ENCODE measurements at places on chromosomes 11 and 22.

DNA sequence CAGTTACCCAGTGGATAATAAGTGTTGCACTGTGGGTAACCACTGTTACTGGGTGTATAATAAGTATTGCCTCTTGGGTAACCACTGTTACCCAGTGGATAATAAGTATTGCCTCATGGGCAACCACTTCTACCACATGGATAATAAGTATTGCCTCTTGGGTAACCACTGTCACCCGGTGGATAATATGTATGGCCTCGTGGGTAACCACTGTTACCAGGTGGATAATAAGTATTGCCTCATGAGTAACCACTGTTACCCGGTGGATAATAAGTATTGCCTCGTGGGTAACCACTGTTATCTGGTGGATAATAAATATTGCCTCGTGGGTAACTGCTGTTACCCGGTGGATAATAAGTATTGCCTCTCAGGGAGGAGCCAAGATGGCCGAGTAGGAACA is 29.7 kb upstream of the NXPE4 start:
- no peak for DNase-seq

GRCh38 chr22:37176464-37177061 is 11.5 kb downstream of the C1QTNF6 start:
- DNase-seq, result no peak

DNA sequence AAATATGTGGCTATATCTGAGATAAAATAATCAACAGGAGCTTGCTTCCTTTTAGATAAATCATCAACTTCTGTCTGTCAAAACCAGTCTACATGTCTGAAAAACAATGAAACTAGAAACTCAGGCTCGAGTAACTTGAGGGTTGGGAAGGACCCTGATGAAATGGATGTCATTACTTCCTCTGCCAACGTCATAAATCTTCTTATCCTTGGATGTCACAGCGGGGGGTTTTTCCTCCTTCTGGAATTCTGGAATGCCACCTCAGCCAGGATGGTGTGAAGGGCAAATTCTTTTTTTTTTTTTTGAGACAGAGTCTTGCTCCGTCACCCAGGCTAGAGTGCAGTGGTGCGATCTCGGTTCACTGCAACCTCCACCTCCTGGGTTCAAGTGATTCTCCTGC is 13.4 kb downstream of the LGR4 start:
- DNase-seq, result no peak

- no peak for DNase-seq
These were observed 16.0 kb downstream of the MRE11 start for GRCh38 chr11:94477624-94478023.

DNA sequence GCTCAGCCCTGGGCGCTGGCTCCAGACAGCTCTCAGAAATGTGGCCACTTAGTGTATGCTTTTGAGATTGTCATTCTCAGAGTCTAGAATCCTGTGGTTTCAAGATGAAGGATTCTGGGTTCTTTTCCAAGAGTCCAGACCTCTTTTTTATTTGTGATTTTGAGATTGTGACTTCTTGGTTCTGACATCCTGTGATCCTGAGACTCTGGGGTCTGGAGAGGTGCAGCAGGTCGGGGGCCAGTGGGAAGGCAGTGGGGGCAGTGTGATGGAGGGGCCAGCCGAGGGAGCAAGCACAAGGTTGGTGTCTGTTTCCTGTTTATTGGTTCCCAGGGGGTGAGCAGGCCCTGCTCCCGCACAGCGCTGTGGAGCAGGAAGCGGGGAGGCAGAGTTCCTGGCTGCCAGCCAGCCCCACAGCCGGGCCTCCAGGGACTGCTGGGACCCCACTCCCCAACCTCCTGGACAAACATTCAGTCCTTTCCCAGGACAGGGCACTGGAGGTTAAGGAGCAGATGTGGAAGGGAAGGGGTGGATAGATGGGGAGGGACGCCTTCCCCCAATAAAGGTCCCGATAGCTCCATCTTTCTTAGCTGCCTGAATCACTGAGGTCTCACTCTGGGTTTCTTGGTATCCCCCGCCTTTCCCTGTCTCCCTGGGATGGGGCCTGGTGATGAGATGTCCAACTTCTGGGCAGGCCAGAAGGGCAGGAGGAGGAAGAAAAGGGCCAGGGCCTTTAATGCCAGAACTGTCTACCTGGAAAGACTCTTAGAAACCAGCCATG is 13.7 kb downstream of the ARHGEF17 start:
- no peak for DNase-seq

DNA sequence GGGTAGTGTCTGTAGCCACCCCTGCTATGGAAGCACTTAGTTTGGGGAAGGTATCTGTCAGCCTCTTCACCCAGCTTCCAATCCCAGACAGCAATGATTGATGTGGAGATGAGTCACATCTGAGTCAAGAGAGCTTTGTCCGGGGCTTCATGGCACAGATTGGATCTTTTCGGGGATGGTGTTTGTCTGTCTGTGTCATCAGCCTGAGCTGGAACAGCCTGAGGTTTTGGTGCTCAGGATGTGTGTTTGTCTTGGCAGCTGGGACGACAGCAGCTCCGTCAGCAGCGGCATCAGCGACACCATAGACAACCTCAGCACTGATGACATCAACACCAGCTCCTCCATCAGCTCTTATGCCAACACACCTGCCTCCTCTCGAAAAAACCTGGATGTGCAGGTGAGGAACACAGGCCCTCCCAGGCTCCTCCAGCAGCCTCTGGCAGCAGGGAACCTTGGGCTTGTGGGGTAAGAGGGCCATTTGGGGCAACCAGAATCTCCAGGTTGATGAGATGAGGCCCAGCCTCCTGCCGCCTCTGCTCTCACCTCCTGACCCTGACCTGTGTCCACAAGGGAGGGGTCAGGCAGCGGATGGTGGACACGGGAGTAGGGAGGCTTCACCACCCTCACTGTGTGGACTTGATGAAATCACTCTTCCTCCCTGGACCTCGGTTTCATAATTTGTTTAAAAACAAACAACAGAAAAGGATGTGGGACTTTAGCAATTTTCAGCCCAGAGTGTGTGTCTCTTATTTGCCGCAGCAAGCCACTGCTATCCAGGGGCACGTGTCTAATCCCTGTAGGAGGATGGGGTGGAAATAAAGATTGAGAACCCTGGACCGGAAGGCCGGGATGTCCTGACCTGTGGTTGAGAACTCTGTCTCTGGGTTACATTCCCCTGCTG is 124.3 kb downstream of the DBX1 start:
- DNase-seq, result peak; percentile 84

- no peak for DNase-seq
These were observed 9.6 kb downstream of the KRTAP5-5 start for GRCh38 chr11:1639102-1639620.

GRCh38 chr11:60310407-60310998 is 16.6 kb upstream of the MS4A6E start:
- no peak for DNase-seq

- no peak for DNase-seq
These were observed 66.0 kb upstream of the TENM4 start for GRCh38 chr11:79506734-79507344.

DNA sequence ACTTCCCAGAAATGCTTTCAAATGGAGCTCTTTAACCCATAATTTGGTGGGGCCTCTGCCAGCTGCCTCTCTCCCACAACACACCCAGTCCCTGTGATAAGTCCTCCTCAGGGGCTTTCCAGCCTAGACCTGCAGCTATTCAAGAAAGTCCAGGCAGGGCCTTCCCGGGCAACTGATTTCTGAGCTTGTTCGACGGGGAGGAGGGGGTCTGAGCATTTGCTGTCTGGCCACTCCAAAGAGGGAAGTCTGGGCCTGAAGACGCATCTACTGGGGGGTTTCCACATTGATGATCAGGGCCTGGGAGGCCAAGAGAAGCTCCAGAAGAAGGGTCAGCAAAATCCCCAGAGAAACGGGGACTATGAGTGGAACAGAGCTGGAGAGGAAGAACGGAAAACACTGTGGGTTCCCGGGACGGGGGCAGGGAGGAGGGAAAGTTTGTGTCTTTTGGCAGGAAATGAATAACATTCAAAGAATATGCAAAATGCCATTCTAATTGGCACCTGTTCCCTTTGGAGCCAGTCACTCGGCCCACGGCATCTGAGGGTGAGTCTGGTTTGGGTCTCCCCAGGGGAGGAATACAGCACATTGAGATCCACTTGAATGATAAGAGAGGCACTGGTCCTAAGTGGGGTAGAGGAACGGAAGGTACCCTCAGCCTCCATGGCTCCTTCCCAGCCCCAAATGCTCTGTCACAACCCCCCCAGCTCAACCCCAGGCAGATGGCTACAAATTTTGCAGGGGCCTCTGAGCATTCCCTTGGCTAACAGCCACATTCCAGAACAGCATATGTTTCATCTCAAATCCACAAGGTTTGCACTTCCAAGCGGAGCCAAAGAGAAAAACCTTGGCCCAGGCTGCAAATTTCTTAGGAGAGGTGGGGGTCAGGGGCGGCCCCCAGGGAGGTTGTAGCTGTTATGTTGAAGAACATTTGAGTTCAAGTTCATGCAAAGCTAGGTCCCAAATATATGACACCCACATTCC is 72.0 kb downstream of the RPUSD4 start:
- DNase-seq, result peak; percentile 69

- DNase-seq, result no peak
These were observed 1334.4 kb downstream of the LRRC4C start for GRCh38 chr11:40125054-40125453.

- no peak for DNase-seq
These were observed 12.6 kb downstream of the LRRC75B start for GRCh38 chr22:24580276-24580675.

GRCh38 chr11:116272181-116272789 is 500.5 kb downstream of the BUD13 start:
- no peak for DNase-seq

DNA sequence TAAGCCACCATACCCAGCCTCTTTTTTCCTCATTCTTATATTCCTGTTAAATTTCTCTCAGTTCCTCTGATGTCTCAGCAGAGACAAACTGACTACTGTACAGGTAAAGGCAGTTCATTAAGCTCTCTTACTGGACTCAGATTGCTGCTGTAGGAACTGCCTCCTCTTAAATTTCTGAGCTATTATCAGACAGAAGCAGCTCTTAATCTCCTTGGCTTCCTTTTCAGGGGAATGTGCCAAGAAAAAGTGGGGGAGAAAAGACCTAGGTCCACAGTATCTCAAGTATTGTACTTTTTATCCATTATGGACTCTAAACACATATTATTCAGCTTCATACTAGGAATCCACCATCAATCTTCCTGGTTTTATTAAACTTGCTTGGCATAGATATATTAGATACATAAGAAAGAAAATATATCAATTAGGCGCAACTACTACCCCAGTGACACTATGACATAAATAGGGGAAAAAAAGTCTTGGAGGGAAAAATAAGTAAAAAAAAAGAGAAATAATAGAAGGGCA is 26.1 kb downstream of the MRTFA start:
- DNase-seq, result no peak

DNA sequence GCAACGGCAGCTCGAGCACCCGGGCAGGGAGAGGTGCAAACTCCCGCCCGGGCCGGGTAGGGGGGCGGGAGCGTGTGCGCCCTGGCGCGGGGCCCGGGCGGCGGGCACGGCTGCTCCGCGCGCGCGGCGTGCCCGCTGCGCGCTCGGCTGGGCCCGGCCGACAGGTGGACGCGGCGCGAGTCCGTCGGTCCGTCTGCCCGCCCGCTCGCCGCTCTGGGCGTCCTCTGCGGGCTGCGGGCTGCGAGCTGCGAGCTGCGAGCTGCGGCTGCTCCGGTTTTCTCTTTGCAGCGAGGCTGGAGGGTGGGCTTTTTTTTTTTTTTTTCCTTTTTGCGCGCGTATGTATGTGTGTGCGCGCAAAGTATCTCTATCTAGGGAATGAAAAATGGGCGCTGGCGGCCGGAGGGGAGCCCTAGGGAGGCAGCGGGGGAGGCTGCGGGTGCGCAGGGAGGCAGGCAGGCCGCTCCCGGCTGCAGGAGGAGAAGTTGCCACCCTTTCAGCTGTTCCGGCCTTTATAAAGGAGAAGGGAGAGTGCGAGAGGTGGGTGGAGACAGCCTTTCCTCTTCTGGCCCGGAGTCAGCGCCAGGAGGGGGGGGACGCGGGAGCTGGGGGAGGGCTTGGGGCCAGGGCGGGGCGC is at the start of gene PDGFB:
Gene PDGFB (minus strand): TSS at position 487 of the 634 bp plus-strand sequence. CDS start 1,019 bp downstream, outside the sequence.
- DNase-seq, result no peak

GRCh38 chr22:47299211-47299862 is 536.9 kb downstream of the TBC1D22A start:
- no peak for DNase-seq

DNA sequence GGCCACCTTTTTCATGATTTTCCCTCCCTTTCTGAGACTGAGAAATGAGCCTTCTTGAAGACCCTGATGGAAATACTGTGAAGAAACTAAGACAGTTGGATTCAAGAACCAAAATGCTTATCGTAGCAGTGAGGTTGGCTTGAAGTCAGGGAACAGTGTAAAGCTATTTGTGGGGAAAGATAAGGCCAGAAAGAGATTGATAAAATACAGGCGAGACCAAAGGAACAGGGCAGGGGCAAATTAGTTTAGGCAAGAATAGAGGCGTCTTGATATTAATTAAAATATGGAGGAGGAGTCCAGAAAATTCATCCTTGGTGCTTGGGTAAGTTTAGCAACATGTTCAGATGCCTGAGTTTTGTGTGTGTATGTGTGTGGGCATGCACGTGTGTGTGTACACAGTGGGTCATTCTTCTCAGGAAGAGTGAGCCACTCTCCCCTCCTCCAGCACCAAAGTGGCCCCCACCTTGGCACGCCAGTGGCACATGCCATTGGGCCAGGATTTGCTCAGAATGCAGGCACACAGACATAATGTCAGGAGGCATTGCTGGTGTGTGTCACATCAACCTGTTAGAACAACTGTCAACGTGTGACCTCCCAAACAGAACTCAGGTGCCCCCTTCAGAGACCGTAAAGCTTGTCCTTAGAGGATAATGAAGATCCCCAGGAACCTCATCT is 3.9 kb upstream of the EHF start:
- DNase-seq, result no peak

DNA sequence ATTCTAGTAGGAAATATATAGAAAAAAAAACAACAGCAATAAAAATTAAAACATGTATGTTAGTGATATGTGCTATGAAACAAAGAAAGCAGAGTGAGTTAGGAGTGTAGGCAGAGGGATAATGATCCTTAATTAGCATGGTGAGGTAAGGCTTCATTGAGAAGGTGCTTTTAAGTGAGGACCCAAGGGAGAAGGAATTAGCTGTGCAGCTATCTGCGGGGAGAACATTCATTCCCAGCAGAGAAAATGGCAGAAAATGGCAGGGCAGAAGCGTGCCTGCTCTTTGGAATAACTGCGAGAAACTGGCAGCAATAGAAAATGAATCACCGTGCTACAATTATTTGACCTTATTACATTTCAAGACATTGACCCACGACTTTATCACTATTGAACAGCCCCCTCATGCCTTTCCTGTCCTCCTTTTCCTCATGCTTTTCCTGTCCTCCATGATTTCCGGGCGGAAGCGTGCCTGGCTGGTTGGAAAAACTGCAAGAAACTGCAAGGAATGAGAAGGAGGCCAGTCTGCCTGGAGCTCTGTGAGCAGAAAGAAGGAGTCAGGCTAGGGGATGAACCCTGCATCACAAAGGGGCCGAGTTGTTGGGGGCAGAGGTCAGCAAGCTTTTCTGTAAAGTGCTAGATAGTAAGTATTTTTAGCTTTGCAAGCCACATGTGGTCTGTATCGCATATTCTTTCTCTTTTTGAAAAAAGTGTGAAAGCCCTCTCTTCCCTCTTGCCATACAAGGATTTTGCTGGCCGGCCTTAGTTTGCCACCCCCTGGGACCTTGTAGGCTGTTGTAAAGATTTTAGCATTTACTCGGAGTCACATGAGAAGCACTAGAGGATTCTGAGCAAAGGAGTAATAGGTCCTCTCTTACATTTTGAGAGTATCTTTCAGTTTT is 37.1 kb upstream of the SWAP70 start:
- no peak for DNase-seq

GRCh38 chr22:34849965-34850364 is 216.0 kb upstream of the ISX start:
- DNase-seq, result no peak

Data from NCI-H446 (cell line).